ENCODE measurements at places on chromosomes 7 and 10. TPM values are rescaled to one million over a fixed set of nuclear protein-coding genes. Genes with fewer than 3 reads are reported as not detected.

The ZNF92 gene
- total RNA-seq: 9.2 TPM

The RBP3 gene
- not detected for total RNA-seq

The DNAJB6 gene
- total RNA-seq: 135 TPM

The CPA2 gene
- total RNA-seq: not detected

The NACAD gene
- 4.3 TPM for total RNA-seq

The PDE1C gene
- 2.9 TPM for total RNA-seq

The GRID1 gene
- total RNA-seq: not detected

The C7orf57 gene
- total RNA-seq: not detected

The MOSPD3 gene
- 24.4 TPM for total RNA-seq

The PYROXD2 gene
- 7.0 TPM for total RNA-seq

The SORCS3 gene
- not detected for total RNA-seq

Data from endothelial cell of umbilical vein (primary cell).